Muscle of leg (tissue), 16 donors: ENCODE measurements at places on chromosomes 1 and 21. TPM values are rescaled to one million over a fixed set of nuclear protein-coding genes. Genes with fewer than 3 reads are reported as not detected.

DNA sequence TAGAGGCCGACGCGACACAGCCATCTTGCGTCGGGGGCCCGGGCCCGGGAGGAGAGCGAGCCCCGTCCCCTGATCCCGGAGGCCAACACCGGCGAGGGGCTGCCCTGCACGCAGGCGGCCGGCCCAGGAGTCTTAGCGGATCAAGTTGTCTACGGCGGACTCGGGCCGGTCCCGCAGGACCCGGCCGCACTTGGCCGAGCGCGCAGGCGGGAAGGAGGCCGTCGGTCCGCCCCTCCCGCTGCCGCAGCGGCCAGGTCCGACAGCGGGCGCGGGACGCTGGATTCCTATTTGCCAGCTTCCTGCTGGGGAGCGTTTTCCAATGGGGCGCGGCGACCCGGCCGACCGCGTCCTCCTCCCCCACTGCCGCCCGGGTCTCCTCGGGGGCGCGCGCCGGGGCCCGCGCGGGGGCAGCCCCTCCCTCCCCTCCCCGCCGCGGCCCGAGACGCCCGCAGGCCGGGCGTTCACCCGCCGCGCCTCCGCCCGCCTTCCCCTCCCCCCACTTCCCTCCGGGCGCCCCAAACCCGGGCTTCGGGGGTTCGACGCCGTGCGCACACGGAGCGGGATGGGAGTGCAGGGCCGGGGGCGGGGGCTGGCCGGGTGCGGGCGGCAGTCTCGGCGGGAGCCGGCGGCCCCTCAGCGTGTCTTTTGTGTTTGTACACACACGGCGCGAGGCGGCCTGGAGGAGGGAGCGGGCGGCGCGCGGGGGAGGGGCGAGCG, 517 bp upstream of the H3-3A start:
- peak; percentile 91 for DNase-seq

RAB25 gene
- polyA plus RNA-seq, result 0.27 TPM

DNA sequence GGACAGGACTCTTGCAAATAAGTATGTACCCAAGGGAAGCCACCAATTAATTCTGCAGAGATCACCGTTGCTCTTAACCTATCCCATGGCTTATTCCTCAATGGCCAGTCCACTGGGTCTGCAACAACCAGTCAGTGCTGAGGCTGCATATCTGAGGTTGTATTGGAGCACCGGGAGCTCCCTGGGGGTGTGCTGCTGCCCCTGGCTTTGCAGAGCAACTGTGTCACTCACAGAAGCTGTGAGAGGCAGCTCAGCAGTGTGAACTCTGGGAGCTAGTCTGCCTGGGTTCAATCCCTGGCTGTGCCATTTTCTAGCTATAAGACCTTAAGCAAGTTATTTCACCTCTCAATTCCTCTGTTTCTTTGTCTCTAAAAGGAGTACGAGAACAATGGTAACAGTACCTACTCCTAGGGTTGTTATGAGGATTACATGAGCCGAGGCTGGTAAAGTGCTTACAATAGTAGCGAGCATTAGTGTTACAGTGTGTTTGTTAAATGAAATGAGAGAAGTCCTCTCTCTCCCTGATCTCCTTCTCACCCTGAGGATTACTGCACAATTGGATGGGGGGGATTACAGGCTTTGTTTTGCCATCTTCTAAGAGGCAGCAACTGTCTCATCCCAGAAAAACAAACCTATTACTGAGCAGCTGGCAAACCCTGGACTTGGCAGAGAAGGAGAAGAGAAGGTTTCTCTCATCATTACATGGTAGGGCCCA, 3.6 kb downstream of the RXRG start:
- DNase-seq, result no peak

S100A14 gene
- polyA plus RNA-seq, result 16.0 TPM

GRCh38 chr1:6109688-6110087, 64.0 kb downstream of the KCNAB2 start:
- no peak for DNase-seq

DNA sequence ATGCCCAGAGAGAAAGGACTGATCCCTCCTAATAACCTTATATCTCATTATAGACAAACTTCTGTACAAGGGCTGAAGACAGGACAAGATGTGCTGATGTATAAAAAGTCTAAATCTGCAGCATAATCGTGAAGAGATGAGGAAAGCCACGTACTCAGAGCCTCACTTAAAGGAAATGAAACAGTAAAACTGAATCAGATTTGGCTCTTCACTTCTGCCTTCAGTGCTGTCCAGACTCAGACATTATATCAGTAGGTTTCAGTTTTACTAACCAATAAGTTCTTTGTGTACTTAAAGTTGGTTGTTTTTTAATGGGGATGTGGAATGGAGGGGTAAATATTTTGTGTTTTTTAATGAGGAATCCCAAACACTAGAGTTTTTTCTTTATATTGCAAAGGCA, 45.3 kb upstream of the RGS1 start:
- peak; percentile 68 for DNase-seq

DNA sequence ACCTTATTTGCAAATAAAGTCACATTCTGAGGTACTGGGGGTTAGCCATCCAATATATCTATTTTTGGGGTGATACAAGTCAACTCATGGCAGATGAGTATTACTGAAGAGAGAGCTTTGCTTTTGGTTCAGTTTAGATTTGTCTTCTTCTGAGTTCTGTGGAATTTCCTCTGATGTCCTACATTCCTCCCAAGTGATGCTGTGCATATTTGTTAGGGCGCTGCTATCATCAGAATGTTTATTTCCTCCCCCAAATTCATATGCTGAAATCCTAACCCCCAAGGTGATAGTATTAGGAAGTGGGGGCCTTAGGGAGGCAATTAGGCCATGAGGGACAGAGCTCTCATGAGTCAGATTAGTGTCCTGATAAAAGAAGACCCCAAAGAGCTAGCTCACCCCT, 96.2 kb upstream of the WLS start:
- DNase-seq, result no peak

KRTAP13-2 gene
- not detected for polyA plus RNA-seq

- DNase-seq, result no peak
Observed at GRCh38 chr1:16094453-16095158, 21.2 kb upstream of the FAM131C start.

DNA sequence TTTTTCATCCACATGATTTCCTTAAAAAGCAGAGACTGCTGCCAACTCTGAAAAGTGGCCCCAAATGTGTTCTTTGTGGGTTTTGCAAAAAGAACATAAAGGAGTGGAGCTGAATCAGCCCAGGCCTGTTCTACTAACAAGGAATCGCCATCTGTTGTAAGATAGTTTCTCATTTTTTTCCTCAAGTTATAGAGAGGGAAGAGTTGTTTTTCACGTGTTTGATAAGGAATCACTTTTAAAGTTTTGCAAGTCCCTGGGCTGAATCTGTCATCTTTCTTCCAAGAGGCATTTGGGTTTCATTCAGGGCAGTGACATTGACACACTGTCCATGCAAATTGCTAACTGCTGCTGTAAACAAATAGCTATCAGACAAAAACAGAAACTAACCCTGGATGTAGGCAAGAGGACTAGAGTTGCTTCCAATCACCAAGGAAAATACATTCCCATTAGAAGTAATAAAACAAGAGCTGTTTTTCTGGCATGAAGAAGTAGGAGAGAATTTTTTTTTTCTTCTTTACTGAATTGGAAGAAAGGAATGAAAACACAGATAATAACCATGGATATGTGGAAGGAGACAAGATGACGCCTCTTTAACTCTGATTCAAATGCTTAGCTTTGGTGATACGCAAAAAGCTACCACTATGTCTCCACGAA, 58.8 kb upstream of the TBX15 start:
- peak; percentile 75 for DNase-seq

- DNase-seq, result peak; percentile 25
Observed at GRCh38 chr1:225711236-225711937, 58.5 kb upstream of the ENAH start.

TIE1 gene
- polyA plus RNA-seq, result 44.4 TPM

DNA sequence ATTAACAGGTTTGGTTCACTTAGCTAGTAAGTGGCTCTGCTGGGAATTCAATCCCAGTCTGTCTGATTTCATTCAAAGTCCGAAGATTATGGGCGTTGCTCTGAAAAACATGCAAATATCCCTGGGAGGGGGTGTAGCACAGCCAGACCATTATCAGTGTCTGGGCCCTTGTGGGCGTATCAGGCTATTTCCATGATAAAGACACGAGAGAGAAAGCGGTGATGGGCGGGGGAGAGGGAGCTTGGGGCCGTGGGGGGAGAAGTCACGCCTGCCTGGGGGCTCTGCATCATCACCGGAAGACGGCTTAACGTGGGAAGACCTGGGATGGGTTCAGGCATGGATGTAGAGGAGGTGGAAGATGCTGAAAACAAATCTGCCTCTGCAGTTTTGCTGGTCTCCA, 25.8 kb downstream of the IL6R start:
- DNase-seq, result peak; percentile 30

IFFO2 gene
- polyA plus RNA-seq, result 6.7 TPM

DNA sequence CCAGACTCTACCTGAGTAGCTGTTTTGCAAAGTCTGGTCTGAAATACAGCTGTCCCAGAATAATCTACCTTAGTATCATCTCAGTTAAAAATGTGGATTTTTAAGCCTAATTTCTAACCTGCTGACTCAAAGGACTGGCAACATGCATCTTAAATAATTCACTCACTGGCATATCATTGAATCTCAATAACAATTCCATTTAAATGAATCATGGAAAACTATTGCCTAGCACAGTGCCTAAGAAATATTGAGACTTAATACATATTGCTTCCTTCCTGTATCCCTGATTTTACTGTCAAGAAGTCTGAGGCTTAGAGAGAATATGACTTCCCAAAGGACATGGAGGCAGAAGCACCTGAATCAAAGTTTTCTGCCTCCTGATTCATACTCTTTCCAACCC, 3.1 kb downstream of the CCDC190 start:
- DNase-seq, result no peak

GRCh38 chr1:97004054-97004453, 282.5 kb downstream of the PTBP2 start:
- DNase-seq, result no peak

SLC2A5 gene
- 6.7 TPM for polyA plus RNA-seq

- no peak for DNase-seq
Observed at GRCh38 chr1:20318521-20318920, 27.8 kb downstream of the VWA5B1 start.
